Karpas-422 (cell line): ENCODE measurements at places on chromosomes 3 and 15.

GRCh38 chr15:81351651-81352050 lies 22.4 kb downstream of the TMC3 start:
- no peak for DNase-seq

DNA sequence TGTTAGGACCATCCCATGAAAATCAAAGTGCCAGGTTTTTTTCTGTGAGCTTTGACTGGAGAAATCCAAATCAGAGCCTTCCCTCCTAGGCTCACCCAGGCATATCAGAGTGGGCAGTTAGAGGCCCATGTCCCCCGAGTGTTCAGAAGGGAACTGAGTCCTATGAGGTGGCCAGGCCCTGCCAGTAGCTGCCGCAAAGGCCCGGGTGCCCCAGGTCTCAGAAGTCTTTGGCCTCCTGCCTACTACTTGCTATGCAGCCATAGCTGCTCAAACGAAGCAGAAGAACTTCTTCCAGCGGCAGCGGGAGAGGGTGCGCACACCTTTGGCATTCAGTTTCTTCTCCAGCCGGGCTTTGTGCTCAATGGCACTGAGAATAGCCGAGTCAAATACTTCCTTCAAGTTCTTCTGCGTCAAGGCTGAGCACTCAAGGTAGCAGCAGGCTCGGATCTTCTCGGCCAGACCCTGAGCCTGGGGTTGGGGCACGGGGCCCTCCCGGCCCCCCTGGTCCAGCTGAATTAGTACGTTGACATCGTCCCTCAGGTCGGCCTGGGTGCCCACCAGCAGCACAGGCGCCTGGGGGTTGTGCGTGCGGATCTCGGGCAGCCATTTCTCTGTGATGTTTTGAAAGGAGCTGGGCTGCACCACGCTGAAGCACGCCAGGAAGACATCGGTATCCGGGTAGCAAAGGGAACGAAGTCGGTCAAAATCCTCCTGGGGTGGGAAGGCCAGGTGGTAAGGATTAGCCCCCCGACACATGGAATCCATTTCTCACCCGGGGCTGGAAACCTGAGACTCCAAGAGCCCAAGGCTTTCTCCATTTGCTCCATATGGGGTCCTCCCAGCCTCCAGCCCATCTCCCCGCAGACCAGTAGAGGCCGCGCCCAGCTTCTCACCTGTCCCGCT lies 992 bp downstream of the RHOV start:
- DNase-seq, result no peak

GRCh38 chr3:66195347-66195783 lies 25.4 kb upstream of the SLC25A26 start:
- DNase-seq, result no peak

GRCh38 chr3:50345586-50346234 lies at the start of gene ZMYND10:
TSS of gene ZMYND10 (minus strand) at chr3:50345732. CDS start at chr3:50345579, 153 bp downstream.
- DNase-seq, result peak; percentile 82

GRCh38 chr3:154182975-154183374 lies 61.8 kb downstream of the ARHGEF26 start:
- no peak for DNase-seq

DNA sequence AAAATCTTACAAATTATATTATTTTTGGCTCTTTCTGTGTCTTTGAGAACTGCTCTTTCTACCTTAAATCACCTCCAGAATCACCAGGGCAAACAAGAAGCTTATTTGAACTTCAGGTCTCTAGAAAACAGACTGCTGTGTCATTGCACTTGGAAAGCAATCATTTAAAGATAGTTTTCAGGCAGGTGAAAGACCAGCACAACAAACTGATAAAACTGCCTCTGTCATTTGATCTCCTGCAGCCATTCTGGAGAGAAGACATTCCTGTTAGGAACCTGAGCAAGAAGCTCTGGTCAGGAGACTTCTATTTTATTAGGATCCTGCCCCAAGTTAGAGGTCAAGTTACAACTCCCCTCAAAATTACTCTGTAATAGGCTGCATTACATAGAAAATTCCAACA lies 50.7 kb upstream of the AP4E1 start:
- no peak for DNase-seq

GRCh38 chr3:122578069-122578740 lies 755 bp downstream of the PARP15 start:
- DNase-seq, result peak; percentile 70

DNA sequence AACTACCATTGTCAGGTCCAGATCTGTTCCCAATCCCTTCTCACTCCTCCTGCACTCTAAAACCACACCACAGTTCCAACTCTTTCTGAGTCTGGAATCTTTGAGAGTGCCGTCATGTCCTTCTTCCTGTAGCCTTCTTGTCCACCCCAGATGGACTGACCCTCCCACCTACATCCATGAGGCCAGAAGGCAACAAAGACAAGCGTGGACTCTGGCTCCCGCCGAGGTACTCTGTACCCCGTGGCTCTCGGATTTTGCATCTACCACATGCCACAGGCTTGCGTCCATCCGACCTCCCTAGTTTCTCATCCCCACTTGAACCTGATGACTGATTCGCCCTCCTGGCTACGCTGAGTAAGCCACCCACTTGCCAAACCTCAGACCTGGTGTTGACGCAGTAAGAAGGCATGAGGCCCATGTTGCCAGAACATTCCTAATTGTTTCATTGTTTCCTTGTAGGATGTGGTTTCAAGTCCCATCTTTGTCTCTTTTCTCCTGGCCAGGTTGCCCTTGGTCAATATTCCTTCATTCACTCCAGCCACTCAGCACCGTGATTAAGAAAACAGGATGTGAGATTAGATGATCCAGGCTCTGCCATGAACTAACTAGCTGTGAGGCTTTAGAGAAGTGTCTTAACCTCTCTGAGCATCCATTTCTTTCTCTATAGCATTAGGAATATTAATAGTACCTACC lies 1.1 kb upstream of the ZBTB38 start:
- DNase-seq, result no peak

DNA sequence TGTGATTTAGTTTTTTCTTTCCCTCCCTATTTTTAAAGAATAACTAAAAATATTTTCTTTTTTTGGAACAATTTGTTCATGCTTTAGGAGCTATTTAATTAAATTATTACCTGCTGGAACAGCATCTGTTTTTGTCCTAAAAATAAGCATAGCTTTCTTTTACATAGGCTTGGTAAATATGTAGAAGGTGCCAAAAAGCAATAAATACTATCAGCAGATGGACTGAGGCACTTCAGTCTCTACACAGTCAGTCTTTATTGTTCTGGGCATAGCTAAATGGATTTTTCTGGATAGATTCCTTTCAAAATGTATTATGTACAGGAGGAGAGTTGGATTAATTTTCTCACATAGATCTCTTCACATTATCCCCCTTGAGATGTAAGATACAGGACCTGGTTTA lies 223.5 kb downstream of the NAALADL2 start:
- no peak for DNase-seq

- DNase-seq, result no peak
Observed at GRCh38 chr15:29142129-29142747, 127.4 kb downstream of the NSMCE3 start.

- DNase-seq, result no peak
Observed at GRCh38 chr3:187382609-187383151, 14.5 kb downstream of the RTP4 start.
